ENCODE measurements at places on chromosomes 6 and 20. TPM values are rescaled to one million over a fixed set of nuclear protein-coding genes. Genes with fewer than 3 reads are reported as not detected.

HLA-DMB gene
- total RNA-seq: 46.9 TPM

GRCh38 chr6:84052204-84052882 is 18.8 kb downstream of the MRAP2 start:
- DNase-seq: peak; percentile 84

DNA sequence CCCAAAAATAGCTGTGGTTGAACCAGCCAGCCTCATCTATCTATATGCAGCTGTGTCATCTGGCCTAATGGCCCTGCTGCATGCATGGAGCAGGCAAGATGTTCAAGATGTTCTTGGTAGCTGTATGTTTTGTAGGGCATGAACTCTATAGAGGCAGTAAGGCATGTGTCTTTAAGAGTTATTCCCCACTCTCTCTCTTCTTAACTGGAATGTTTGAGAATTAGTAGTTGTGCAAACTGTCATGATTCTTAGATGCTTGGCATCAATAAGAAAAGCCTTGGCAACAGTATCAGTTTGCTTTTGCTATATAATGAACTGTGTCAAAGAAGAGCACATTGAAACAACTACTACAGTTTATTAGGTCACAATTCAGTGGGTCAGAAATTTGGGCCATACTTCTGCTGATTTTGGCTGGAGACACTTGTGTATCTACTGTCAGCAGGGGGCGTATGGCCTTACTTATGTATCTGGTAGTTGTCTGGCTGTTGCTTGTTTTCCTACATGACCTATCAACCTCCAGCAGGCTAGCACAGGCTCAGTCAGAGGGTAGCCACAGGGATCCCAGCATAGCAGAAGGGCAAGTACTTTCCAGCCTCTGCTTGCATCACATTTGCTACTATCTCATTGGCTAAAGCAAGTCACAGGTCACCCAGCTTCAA is 56.1 kb upstream of the LAMP5 start:
- no peak for DNase-seq

GRCh38 chr6:91142154-91142553 is 555.3 kb upstream of the MAP3K7 start:
- DNase-seq: no peak

- no peak for DNase-seq
Measured at GRCh38 chr20:33284284-33284683, 1.3 kb downstream of the BPIFB1 start.

GRCh38 chr6:67802771-67803170 is 832.3 kb upstream of the ADGRB3 start:
- DNase-seq: no peak

DNA sequence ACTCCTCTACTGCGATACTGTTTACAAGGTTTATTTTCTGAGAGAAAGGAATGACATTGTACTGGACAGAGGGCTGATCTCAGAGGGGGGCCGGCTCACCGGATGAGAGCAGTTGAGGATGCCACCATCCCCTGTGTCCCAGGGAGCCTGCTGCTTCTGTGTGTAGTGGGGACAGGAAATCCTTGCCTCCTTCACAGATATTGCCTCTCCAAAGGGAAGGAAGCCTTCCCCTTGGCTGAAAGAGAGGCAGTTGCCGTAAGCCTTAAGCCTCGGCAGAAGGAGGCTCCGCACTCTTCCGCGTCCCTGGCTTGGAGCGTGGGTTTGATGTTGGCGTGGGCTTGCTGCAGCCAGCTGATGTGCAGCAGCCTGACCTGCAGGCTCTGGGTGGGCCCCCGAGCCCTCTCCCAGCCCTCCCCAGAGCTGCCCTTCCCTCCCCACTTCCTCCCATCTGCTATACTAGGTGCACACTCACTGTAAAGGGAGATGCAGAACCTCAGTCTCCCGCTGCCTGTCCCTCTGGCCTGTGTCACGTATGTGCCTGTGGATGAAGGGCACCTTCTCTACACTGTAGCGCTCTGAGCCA is 45.7 kb upstream of the RPS6KA2 start:
- DNase-seq: no peak

DNA sequence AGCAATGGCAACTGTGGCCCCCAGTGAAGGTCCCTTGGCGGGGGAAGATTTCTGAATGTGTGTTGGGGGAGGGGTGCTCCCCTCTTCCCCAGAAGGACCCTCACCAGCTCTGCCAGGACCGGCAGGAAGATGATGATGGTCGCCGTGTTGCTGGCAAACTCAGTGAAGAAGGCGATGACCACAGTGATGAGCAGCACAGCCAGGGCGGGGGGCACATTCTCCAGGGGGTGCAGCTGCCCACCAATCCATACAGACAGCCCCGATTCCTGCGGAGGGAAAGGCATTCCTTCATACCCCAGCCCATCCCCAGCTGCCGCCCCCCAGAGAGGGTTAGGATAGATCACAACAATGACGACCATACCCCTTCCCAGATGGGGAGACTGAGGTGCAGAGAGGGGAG is 15.7 kb upstream of the OCSTAMP start:
- no peak for DNase-seq

- no peak for DNase-seq
Measured at GRCh38 chr6:156193381-156193780, 583.8 kb upstream of the ARID1B start.

PTCRA gene
- total RNA-seq: 0.40 TPM

DNA sequence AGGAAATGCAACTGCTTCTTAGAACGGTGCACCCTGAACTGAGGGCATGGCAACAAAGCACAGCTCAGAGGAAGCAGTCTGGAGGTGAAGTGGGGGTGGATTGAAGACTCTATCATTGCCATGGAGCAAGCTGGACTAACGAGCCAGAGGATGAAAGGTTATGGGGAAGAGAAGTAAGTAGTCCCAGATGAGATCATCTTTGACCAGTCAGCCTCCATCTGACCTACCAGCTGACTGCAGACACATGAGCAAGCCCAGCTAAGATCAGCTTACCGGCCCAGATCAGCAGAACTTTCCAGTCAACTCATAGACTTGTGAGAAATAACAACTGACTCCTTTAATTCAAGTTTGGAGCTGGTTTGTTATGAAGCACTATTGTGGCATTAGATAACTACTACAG is 9.1 kb upstream of the JAG1 start:
- no peak for DNase-seq

- DNase-seq: no peak
Measured at GRCh38 chr20:56380375-56380774, 11.6 kb downstream of the AURKA start.

DNA sequence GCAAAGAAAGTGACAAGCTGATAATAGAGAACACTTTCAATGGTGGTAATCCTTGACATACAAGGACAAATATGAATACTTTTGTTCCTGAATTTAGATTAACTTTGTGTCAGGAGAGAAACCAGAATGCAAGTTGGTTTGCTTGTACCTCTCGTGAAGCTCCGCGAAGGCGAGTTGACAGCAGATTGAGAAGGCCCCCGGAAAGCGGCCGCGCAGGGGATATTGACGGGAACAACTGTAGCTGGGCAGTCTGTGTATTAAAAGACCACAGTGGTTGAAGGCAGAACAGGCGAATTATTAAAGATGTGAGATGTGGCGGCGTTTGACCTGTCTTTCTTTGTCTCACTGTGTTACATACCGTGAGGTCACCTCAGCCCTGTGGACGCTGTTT is 175.8 kb upstream of the RALGAPA2 start:
- DNase-seq: no peak

DNA sequence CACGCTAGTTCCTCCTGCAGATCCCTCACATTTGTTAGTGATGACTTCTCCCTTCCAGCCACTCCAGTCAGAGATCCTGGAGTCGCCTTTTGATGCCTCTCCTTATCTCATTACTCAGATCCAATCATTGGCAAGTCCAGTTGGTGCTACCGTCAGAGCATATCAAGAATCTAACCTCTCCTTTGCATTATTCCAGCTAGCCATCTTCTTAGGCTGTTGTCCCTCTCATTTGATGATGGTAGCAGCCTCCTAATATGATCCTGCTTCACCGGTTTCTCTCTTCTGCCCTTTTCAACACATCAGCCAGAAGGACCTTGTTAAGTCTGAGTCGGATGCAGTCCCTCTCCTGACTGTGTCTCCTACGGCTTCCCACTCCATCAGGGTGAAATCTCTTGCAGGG is 305.6 kb downstream of the THBS2 start:
- no peak for DNase-seq

SLC52A3 gene
- 1.4 TPM for total RNA-seq

All from sciatic nerve (tissue), 2 donors.